A673 (cell line): ENCODE measurements at places on chromosomes 1 and 21.

DNA sequence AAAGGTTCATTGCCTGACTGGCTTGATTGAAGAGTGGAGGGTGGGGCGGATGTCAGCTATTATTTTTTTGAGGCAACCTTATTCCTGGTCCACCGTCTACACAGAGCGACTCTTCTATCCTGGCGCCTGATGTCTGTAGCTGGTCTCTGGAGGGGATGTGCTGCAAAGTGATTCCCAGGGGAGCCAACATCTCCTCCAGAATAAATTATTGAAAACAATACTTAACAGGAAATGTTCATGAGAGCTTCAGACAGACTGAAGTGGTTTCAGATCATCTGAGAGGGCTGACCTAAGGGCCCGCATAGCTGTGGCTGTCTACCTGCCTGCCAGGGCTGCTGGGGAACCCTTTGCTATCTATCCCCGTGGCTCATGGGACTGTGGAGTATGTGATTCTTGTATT is 66.7 kb downstream of the TEX35 start:
- peak; percentile 72 for DNase-seq

GRCh38 chr1:46553506-46553905 is 2.1 kb upstream of the KNCN start:
- no peak for DNase-seq

GRCh38 chr1:172180501-172181285 is 239.8 kb upstream of the C1orf105 start:
- peak; percentile 33 for DNase-seq

- DNase-seq = no peak
These were observed 64.7 kb downstream of the SCCPDH start for GRCh38 chr1:246788895-246789338.

- DNase-seq = no peak
These were observed 11.3 kb downstream of the ARHGEF11 start for GRCh38 chr1:157034137-157034800.
